Activated gamma-delta T cell (primary cell): ENCODE measurements at places on chromosomes 1 and 21.

- DNase-seq = no peak
Measured at GRCh38 chr21:25647647-25648046, 8.6 kb downstream of the JAM2 start.

- no peak for DNase-seq
Measured at GRCh38 chr1:8736927-8737326, 80.5 kb downstream of the RERE start.

- DNase-seq = no peak
Measured at GRCh38 chr1:223739366-223740037, 27.2 kb downstream of the CAPN2 start.

DNA sequence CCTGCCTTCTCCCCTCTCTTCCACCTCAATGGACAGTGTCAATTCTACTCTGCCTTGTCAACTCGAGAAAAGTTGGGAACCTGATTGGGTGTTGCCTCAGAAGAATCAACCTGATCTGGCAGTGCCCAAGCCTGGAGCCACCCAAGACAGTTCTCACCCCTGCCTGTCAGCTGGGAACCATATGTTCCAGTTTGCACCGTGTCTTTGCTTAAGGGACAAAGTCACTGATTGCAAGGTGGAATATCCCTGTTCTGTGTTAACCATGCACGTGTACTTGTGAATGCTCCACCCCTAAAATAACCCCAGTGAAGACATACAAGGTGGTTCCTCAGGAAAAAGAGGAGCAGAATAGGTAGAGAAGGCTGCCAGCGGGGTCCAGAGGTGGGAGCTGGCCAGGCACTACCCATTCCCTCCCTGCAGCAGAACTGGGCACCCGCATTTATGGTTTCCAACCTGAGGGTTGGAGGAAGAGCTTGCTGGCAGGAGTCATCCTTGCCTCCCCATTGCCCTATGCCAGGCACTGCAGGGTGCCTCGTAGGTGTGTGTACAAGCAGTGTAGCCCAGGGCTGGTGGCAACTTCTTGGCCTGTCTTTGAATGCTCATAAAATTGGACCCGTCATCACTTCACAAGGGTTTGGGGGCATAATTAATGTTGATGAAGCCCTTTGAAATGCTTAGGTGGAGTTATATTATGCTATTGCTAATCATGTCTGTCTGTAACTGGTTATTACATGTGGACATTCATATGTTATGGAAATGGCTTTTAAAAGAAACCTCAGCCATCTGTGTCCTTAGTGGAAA, 11.3 kb downstream of the NIPAL3 start:
- DNase-seq = no peak

DNA sequence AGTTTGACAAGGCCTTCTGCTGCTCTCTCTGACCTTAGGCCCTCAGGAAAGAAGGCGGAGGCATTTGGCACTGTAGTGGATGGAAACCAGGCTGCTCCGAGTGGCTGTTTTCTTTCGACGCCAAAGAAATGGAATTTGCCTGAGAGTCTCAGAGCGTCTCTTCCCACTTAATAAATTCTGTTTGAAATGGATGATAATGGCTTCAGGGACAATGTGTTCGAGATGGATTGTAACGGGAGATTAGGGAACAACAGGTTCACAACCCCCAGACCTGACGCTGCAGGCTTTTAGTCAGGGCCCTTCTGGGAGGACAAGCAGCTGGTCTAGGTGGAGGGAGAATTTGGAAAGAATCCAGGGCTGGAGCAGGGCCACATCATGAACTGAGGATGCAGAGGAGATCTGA, 58.6 kb downstream of the TLR5 start:
- DNase-seq = no peak

DNA sequence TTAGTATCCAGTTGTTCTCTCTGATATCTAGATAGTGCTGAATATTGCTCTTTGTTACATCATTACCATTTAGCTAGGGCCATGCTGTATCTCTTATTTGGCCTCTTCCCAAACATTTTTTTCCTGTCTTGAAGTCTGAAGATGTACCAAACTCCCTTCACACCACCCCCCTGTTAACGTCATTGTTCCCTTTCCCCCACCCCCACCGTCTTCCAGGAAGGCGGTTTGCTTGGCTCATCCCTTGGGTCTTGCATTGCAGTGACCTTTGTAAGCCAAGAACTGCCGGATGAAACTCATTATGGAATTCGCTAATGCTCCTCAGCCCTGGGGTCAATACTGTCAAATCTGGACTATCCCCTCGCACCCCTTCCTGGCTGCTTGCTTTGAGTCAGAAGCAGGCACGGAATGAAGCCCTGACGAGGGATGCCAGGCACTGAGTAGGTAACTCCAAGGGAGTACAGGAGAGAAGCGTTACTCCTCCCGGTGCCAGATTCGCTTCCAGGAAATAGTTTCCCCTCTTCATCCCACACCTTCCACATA, 283.1 kb downstream of the TM2D1 start:
- no peak for DNase-seq

DNA sequence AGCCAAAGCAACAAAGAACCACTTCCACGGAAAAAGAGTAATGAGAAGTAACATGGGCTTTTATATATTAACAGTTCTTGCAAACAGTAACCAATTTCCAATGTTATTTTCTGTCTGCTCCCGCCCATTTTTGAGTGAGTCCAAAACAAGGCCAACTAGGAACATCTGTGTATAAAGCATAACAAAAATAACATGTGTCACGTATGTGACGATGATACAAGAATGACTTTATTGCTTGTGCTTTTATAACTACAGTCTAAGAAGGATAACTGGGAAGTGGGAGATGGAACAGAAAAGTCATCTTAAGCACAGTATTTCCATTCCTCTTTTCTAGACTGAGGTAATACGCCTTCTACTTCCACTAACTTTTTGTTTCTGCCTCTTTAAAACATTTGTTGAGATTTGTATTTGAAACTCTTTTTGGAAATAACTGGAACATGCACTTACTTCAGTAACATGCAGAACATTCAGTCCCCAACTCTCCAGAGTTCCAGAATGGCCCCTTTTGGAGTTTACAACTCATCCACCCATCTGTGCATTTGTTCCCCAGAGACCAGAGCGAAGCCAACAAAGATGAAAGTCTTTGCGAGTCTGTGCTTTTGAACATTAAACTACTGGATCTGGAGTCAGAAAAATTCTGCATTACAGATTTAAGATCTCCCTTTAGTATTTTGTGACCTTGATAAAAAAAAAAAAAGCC, 143.0 kb upstream of the ZRANB2 start:
- no peak for DNase-seq

GRCh38 chr1:213057264-213058059, 6.4 kb downstream of the RPS6KC1 start:
- no peak for DNase-seq

DNA sequence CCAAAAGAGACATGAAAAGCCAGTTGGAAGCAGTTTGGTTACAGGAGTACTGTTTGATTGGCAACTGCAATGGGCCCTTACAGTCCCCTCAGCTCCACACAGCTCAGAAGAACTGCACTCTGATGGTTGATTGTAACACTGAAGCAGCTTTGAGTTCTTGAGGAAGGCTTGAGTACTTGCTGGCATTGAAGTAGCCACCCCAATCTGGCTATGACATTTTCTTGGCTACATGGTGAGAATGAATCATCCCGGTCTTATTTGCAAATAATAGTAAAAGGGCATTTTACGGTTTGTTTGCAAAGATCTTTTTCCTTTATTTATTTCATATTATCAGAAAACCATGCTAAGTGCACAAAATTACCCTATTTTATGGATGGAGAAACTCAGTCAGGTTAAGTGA, 159.7 kb upstream of the BEND5 start:
- DNase-seq = no peak

DNA sequence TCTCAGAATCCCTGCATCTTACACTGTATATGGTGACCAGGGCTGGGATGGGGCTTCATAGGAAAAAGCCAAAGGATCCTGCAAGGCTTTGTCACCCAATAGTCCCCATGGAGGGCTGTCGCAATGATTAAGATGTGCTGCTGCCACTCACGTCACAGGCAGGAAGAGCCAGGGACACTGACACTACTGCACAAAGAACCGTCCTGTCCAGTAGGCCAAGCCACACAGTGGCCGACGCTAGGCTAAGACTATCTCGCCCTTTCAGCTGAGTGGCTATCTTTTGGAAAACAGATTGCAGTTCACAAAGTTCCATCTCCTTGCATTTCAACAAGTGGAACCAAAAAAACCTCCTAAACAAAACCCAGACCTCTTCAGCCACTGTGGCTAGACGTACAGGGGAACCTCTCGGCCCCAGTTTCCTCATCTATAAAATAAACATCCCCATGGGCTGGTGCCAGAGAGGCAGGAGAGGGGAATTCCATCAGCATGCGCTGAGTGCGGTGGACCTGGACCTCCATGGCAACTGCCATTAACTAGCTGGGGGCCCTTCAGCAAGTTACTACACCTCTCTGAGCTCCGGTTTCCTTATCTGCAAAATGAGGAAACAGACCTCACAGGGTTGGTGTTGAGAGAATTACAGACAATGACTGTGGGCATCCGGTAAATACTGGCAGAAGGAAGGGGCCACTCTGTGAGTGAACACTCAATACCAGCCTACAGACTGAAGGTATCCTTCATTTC, 8.7 kb downstream of the CAPZB start:
- DNase-seq = no peak

DNA sequence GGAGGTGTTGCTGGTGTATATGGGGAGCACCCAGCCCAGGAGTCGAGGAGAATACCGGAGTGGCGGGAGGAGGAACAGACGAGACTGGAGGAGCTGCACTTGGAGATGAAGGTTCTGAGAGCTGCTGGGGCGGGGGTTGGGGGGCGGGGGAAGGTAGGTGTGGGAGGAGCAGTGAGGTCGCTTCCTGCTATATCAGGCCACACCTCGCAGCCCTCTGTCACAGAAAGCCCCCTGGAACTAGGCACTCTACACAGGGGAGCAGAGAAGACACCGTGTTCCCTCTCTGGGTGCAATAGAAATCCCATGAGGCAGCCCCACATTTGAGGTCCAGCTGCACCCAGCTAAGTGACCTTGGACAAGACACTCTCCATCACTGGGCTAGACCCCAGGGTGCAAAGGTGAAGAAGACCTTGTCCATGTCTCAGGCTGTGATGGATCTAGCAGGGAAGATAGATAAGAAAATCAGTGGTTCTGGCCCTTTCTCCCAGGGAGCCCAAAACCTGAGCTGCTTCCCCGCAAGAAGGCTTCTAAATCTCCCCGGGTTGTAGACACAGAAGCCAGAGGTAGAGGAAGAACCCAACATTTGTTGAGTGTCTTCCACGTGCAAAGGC, 155.8 kb upstream of the EDN2 start:
- no peak for DNase-seq

DNA sequence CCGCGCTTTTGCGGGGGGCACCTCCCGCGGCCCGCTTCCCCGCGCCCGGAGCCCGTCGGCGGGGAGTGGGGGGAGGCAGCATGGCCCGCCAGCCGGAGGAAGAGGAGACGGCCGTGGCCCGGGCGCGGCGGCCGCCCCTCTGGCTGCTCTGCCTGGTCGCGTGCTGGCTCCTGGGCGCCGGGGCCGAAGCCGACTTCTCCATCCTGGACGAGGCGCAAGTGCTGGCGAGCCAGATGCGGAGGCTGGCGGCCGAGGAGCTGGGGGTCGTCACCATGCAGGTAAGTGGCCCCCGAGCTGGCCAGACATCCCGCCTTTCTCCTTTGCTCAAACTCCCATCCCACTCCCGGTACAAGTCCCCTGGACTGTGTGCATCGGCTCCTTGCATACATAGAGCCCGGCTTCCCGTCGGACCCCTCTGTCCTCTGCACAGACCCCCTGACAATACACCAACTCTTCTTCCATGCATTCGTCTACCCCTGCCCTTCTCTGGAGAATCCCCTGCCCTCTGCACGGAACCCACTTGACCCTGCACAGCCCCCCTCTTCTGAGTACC, 812 bp downstream of the CACHD1 start:
- no peak for DNase-seq

DNA sequence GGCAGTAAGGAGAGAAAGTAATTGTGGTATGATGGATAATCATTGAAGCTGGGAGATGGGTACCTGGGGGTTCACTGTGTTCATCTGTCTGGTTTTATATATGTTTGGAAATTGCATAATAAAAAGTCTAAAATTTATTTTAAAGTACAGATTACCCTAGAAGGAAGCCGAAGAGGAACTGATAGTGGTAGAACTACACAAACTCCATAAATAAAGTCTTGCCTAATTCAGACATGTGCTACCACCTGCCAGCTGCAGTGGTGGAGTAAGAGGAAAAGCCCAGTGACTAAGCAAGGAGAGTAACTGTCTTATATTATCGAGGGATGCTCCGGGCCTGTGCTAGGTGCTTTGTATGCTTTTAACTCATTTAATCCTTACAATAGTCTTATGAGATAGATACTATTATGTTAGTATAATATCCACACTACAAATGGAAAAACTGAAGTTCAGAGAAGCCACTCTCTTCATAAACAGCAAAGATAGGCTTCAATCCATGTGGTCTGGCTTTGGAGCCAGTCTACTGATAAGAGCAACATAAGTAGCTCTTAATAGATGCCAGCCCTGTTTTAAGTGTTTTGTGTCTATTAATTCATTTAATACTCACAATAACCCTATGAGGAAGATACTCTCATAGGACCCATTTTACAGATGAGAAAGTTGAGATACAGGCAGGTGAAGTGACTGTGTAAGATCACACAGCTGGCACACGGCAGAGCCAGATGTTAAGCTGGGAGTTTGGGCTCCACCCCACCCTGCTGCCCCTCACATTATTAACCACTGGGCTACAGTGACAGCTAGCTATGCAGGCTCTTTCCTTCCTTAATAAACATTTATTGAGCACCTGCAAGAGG, 56.8 kb upstream of the HNRNPU start:
- DNase-seq = no peak

GRCh38 chr1:17119076-17119772, at the start of gene PADI2:
Gene PADI2 (minus strand): TSS chr1:17119451. CDS start chr1:17119371, 80 bp downstream.
- DNase-seq = no peak

DNA sequence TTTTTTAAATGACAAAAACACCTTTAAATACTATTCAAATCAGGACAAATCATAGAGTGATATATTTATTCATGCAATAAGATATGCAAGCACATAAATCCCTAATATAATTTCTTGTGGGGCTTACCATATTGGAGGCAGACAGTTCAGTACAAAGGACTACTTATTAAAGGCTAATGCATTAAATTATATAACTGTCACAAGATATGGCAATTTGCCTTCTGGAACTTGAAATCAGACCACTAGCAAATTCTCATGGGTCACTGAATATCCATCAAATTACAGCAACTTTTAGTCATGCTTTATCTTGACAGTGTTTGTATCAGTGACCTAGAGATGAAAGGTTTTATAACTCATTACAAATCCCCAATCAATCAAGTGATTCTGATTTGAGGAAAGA, 54.1 kb upstream of the NCAM2 start:
- no peak for DNase-seq

DNA sequence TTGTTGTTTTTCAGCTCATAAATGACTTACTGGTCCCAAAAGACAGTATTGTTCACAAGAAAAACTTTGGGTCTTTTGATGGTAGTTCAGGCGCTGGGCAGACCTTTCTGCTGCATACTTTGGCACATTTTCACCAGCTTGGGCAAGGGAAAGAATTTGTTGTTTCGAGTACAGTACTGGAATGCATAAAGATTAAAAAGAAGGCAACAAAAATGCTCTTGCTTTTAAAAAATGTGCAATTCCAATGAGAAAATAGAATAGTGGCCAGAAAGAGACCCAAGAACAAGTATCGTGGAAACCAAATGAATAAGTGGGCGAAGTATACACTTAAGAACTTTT, 56.0 kb downstream of the CLIC6 start:
- DNase-seq = no peak

- no peak for DNase-seq
Measured at GRCh38 chr1:12478612-12478985, 139.4 kb downstream of the DHRS3 start.
